ENCODE measurements at places on chromosomes 6 and 20.

DNA sequence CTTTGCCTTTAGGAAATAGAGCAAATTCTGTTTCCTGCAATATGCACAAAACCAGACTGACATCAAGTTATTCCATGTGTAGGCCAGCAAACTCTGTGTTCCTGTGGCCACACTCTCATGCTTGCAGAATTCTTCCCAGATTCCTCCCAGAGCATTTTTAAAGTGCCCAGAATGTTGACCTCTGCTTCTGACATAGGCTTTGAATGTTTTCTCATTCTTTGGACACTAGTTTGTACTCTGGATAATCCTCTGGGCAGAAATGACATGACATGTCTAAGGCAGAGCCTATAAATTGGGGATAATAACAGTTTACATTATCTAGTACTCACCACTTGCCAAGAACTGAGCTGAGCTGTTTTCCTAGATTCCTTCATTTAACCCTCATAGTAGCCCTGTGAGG is 9.2 kb upstream of the EFHC1 start:
- no peak for DNase-seq

GRCh38 chr20:58583176-58583575 is 67.9 kb upstream of the STX16 start:
- no peak for DNase-seq

- no peak for DNase-seq
Measured at GRCh38 chr20:62742979-62743776, 34.5 kb downstream of the NTSR1 start.

DNA sequence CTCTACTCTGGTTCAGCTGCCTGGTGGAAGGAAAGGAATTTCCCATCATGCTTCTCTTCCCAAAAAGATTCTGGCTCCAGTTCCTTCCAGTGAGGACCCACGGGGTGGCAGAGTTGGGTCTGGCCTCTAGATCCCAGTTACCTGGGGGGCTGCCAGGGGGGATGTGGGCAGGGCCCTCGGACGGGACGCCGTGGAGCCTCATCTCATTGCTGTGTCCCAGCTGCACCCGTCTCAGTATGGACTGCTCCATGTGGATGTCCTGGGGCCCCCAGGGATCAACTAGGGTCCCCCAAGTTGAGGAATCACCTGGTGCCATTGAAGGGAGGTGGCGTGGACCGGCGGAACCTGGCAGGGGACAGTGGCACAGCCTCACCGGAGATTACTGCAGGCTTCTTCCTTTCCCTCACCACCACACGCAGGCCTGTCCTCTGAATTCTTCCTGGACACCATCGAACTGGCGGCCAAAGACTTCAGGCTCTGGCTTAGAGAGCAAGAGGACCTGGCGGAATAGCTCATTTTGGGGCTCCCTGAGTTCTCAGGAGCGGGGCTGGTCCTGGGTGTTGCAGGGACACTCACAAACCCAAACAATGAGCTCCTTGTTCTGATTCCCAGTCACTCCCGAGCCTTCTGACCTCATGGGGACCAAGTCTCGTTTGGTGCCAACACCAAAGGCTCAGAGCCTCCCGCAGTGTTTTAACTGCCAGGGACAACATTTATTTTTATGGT is 8.5 kb downstream of the ZBP1 start:
- DNase-seq: no peak

DNA sequence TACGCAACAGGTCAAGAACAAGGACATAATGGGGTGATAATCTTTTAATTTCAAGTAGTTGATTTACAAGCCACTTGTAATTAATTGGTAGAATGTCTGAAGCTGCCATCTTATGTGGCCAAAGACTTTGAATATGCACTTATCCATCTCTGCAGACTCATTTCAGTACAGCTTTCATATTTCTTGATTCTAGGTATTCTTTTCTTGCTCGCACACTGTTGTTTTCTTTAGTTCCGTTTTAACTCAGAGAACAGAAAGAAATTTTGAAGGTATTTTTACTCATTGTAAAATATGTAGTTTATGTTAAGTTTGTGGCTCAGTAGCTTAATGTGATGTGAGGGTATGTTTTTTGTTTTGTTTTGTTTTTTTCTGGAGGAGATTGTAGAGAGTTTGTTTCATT is 73.9 kb downstream of the UBR2 start:
- no peak for DNase-seq

DNA sequence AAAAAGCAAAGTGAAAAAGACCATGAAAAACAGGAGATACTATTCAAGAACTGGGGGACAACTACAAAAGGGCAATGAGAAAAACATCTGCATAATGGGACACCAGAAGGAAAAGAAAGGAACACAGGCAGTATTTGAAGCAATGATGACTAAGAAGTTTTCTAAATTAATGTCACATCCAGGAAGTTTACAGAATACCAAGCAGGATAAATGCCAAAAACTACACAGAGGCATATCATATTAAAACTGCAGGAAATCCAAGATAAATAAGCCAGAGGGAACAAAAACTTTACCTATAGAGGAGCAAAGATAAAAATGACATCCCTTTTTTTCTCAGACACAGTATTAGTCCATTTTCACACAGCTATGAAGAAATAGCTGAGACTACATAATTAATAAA is 193.0 kb downstream of the ERMARD start:
- no peak for DNase-seq

All from SK-N-DZ (cell line).